Stimulated activated CD8-positive, alpha-beta memory T cell treated with anti-CD3 and anti-CD28 coated beads, Interleukin-4, amount 100 ng/mL, for 4 hours (primary cell): ENCODE measurements at places on chromosomes 1 and 21.
A peak's percentile ranks its signal among the peaks of the same experiment; 100 is the strongest.

GRCh38 chr1:203796236-203796605, 798 bp downstream of the ZBED6 start:
- no peak for DNase-seq

DNA sequence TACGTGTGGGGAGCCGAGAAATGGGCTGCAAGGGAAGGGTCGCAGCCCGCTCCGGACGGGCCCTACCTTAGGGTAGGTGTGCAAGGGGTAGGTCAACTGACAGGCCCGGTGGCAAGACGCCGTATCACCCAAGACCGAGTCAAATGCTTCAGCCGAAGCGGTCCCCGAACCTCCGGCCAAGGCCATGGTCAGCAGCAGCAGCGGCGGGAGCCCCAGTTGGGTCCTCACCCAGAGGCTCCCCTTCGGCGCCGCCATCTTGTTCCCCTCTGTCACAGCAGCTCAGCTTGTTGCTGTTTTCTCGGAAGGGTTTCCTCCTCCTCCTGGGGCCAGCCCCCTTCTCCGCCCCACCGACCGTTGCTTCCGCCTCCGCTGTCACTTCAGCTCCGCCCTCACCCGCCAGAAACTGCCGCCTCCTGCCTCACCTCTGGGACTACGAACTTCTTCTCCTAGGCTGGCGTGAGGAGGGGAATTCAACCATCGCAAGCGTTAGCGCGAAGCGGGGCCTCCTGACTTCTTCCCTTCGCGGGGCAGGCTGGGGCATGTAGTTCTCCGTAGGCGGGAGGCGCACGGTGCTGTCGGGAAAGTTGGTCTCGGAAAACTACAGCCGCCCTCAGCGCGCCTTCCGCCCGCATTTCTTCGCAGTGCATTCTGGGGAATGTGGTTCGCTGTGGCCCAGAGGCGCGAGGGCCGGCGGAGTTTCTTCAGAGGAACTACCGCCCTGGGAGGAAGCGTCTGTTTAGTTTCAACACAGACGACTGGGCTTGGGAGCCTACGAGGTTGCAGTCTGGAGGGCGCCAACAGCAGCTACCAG, at the start of the genes TCEANC2 and TMEM59:
TCEANC2 (plus strand) TSS at position 675 of the 811 bp plus-strand sequence. CDS start 815 bp downstream, outside the sequence.
TMEM59 (minus strand) TSS at position 271 of the 811 bp plus-strand sequence; CDS start at position 255, 16 bp downstream.
- DNase-seq: peak; percentile 92

DNA sequence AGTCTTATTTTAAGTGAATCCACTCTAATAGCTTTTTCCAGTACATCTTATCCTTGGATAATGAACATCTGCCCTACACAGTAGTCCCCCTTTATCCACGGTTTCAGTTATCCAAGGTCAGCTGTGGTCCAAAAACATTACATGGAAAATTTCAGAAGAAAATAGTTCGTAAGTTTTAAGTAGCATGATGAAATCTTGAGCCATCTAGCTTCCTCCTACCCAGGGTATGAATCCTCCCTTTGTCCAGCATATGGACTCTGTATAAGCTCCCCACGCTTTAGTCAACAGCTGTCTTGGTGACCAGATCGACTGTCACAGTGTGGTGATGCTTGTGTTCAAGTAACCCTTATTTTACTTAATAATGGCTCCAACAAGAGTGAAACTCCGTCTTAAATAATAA, 2.6 kb downstream of the GLRX2 start:
- no peak for DNase-seq

DNA sequence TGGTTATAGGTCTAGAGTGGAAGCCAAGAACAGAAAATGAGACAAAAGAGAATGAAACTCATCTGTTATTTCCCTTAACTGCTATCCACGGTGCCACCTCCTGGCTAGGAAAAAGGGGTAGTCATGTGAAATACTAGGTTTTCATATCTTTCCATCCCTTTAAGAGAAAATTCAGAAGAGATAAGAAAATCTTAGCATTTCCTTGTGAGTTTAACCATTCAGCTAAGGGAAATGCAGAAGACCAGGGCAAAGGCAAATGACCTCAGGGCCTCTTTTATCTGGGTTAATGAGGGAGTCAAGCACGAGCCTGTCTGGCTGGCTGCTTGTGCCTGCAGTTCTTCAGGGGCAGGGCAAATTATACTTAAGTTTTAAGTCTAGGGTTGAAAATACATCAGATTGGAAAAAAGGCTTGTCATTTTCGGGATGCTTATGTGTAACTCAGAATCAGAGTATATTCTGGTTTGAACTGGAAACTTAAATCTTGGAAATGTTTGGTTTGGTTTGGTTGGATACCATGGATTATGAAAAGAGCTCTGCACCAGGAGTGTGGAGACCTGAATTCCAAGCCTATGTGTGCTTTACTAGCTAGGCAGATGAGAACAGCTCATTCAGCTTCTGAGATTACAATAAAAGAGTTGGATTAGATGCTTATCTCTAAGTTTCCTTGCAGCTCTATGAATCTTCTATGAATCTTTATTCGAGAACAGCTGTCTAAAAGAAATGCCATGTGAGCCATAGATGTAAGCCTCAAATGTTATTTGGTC, 19.9 kb downstream of the NIBAN1 start:
- DNase-seq: no peak

- DNase-seq: no peak
These were observed 41.0 kb downstream of the TGFBR3 start for GRCh38 chr1:91844862-91845528.

GRCh38 chr1:232248276-232248820, 381.6 kb downstream of the SIPA1L2 start:
- no peak for DNase-seq

DNA sequence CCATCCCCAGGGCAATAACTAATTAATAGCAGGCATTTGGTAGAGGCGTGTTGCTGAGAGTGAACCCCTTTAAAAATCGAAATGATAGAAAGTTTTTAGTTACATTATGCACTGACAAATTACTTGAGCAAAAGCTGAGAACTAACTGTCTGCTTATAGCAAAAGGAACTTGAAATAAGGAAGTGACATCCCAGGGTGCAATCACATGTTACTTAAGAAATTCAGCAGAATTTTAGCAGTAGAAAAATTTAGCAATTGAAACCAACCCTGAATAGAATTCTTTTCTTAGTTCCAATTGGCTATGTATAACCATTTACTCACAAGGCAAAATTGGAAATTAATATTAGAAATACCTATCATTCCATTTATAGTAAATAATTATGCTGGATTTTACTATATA, 139.5 kb upstream of the SAMSN1 start:
- DNase-seq: no peak

GRCh38 chr1:182848736-182849135, 9.6 kb downstream of the DHX9 start:
- no peak for DNase-seq

GRCh38 chr1:62720946-62721554, 32.9 kb upstream of the DOCK7 start:
- no peak for DNase-seq
